ENCODE measurements at places on chromosomes 5 and 9.

DNA sequence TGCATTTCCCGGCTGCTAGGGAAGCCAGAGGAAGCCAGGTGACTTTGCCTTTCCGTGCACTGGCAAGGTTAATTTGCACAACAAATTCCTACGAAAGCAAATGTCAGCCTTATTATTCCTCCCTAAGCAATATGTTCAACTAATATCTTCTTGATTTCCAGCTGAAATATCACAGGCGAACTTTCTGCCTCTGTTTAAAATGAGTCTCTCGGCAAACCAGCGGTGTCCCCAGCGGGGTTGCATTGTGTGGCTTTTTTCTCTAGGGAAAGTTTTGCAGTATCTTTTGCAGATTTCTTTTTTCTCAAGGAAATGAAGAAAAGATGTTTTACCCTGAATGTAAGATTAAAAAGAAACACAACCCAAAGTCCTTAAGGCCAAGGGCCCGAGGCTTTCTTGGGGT lies 1.9 kb downstream of the DBH start:
- no peak for DNase-seq

- DNase-seq: no peak
Measured at GRCh38 chr5:44868541-44868940, 59.8 kb downstream of the MRPS30 start.

DNA sequence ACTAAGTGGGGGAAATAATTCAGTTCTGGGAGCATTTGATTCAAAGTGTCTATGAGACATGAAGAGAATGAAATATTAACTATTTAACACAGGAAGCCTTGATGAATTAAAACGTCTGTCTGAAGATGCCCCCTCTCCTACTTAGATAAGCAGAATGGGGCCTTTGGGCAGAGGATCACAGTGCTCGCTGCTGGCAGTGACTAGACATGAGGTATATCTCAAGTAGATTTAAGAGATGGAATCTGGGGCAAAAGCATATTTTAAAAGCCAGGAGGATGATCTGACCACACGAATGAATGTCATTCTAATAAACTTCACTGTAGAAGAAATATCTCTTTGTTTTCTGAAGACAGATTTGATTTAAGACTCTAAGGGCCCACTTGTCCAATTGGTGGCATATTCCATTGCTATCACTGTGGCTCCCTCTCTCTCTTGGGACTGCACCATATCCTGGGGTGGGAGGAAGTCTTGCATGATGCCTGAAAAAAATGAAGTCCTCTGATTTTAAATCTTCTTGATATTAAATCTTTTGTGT lies 254.0 kb downstream of the MAN2A1 start:
- no peak for DNase-seq

- no peak for DNase-seq
Measured at GRCh38 chr9:104961238-104961637, 33.3 kb upstream of the ABCA1 start.

DNA sequence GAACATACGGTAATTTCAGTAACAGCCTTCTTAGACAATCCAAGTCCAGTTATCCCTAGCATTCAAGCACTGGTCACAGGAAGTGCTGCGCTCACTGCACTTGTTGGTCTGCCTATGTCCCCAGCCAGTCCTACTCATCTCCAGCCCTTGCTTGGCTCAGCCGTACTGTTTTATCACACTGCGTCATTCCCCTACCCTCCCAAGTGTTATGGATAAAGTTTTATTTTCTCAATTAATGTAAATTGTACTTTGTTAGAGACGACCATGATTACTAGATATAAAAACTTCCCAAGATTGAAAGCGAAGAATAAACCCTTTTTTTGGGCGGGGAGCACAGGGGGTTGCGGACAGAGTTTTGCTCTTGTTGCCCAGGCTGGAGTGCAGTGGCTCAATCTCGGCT lies 49.6 kb downstream of the LHFPL2 start:
- no peak for DNase-seq

DNA sequence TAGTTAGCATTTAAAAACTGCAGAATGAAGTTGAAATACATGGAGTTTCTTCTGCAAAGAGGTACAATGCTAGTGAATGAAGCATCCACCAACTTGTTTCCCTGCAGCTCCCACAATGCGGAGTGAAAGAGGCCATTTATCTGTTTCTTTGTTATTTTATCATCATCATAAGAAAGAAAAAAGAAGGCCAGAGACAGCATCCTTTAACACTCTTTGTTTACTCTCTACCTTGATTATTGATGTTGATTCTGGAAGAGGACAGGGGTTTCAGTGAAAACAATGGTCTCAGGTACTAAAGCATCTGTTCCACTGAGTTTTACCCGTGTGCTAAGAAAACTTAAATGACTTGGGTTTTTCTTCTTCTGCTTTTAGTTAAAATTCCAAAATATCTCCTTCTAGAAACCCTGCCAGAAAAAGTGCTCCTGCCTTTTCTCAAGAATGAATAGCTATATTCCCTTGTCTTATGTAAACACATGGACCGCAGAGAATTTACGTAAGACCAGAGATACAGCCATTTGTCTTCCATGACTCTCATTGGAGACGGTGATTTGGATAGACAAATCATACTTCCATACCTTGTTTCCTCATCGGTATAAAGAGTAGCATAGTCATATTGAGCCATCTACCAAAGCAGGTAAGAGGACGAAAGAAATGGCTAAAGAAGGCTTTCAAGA lies 81.1 kb downstream of the EFNA5 start:
- DNase-seq: no peak

DNA sequence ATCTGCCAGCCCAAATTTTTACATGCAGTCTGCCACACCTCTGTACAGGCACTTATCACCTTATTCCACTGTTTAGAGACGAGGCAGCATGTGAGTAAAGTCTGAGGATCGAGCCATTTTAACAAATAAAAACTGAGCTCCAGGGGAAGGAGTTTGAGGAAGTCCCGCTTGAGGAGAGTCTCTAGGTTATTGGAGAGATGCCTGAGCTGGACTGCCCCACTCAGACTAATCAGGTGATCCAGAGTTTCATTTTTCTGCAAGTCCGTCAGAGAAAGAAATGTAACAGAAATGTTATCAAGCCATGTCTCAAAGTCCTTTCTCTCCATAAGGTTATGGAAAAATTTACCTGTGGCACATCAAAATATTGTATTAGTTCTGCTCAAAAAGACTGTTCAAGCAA lies 5.3 kb downstream of the FBXW2 start:
- DNase-seq: no peak

- no peak for DNase-seq
Measured at GRCh38 chr9:134730011-134730760, 88.6 kb downstream of the COL5A1 start.

DNA sequence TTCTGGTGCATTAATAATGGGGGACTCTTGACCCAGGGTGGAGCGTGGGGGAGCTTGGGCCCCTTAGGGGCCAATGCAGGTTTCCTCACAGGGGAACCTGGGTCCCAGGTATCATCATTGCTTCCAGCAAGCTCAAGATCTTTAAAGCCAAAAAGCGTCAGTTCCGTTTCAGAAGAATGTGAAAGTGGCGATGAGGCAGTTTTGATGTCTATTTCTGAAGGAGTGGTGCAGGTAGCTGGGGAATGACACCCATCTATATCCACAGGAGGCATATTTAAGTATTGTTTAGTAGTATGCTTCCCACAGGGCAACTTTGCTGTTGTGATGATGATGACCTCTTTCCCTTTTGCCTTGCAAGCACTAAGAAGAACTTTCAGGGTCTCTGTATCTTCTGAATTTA lies 10.8 kb downstream of the ANKRD34B start:
- DNase-seq: no peak

DNA sequence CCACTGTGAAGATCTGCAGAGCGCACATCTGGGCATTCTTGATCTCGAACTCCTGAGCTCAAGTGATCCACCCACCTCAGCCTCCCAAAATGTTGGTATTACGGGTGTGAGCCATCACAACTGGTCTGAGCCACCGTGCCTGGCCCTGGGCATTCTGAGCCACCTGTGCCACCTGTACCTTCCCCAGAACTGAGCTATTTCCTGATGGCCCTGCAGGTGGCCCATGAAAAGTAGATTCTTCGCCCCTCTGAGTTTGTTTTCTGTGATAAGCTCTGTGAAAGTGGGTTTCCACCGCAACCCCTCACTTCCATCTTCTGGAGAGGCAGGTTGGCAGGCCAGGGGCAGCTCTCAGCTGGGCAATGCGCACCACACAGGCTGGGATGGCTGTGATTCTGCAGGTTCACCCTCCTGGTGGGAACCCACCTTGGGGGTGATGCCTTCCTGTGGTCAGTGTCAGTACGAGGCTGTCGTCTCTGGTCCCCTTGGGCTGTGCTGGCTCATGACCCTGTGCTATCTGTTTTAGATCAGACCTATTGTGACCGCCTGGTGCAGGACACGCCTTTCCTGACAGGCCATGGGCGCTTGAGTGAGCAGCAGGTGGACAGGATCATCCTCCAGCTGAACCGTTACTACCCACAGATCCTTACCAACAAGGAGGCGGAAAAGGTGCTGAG lies 11.3 kb downstream of the CARD19 start:
- no peak for DNase-seq

Data from activated naive CD4-positive, alpha-beta T cell (primary cell).